ENCODE measurements at places on chromosomes 16 and 17.

- no peak for DNase-seq
Measured at GRCh38 chr16:57878586-57878985, 76.3 kb upstream of the KIFC3 start.

DNA sequence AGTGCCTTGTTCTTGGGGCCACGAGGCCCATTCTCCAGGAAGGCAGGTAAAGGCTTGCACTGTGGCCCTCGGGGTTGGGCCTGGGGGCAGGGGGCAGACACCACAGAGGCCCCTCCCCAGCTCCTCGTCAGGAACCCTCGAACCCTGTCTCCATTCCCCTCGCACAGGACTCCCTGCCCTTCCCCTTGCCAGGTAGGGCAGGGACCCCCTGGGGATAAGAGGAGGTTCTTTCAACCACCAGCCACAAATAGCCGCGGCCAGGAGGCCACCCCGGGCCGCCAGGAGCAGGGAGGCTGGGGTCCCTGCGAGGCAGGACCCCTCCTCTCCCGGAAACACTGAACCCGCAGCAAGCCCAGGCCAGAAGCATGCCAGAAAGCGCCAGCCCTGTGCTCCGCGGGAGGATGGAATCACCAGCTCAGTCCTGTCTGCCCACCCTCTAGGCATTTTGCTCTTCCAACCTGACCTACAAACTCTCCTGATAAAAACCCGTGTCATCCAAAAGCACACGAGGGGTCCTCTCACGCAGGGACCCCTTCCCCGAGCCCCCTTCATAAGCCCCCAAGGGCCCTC is 45.6 kb downstream of the SLC47A1 start:
- no peak for DNase-seq

GRCh38 chr17:42133461-42134041 is 10.9 kb downstream of the HSPB9 start:
- peak; percentile 25 for DNase-seq

- DNase-seq = no peak
Measured at GRCh38 chr16:69501956-69502745, 63.6 kb upstream of the NFAT5 start.

GRCh38 chr16:77171745-77172635 is 19.0 kb upstream of the MON1B start:
- DNase-seq = peak; percentile 51

DNA sequence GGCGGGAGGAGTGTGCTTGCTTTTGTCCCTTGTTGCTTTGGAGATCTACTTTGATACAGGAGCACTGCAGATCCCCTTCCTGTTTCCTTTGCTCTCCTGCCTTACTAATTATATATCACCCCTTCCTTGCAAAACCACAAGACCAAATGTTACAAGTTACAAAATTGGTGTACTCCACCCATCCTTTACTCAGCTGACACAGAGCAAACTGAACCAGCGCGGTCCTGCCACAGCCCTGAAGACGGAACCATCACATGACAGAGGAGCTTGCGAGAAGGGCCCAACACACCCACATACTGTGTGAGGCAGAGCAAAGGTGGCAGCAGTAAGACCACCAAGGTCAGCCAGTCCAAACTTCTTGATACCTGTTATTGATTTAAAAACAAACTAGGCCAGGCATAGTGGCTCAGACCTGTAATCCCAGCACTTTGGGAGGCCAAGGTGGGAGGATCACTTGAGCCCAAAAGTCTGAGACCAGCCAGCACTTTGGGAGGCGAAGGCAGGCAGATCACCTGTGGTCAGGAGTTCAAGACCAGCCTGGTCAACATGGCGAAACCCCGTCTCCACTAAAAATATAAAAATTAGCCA is 33.2 kb downstream of the CYTH1 start:
- DNase-seq = peak; percentile 22

GRCh38 chr17:27649929-27650328 is 18.9 kb downstream of the LGALS9 start:
- DNase-seq = no peak

DNA sequence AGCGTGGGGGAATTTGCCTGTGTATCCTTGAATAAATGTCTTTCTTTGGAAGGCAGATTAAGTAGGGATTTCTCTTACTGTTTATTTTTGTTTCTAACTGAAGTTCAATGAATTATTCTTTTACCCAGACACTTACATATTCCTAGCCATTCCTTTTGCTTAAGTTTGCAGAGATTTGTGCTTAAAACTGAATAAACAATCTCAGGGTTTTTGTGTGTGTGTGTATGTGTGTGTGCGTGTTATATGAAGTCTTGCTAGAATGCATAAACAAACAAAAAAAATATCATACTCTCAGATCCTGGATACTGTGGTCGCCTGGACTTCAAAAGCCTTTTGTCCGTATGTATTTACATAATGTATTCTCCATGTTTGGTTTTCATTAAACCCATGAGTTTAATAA is 672.8 kb downstream of the MAF start:
- no peak for DNase-seq

GRCh38 chr16:12802048-12802447 is 1.6 kb downstream of the CPPED1 start:
- DNase-seq = no peak

- DNase-seq = peak; percentile 73
Measured at GRCh38 chr16:81403601-81404391, 40.8 kb upstream of the CMIP start.

DNA sequence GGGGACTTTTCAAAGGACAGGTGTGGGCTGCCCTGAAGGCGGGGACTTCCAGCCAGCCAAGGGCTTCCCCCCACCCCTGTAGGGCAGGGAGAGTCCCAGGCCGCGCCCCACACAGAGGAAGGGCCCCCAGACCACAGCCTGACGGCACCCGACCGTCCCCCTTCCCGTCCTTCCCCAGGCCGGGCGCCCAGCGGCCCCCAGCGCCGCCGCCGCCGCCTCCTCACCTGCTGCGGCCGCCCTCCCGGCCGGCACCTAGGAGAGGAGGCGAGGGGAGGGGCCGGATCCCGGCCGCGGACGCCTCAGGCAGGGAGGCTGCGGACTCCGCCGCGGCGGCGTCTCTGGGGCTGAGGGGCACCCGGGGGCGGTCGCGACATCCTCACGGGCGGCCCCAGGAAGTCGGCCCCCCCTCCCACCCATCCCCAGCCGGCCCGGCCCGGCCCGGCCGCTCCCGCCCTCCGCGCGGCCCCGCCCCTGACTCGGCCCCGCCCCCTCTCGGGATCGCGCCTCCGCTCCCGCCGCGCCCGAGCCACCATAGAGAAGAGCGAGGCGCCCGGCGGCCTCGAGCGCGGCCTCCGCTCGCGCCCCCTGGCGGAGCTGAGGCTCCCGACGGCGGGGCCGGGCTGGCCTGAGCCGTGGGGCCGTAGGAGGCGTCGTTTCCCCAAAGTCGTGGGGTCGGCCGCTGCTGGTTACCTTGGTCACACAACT is 25.5 kb upstream of the RFFL start:
- DNase-seq = peak; percentile 82

GRCh38 chr16:77970371-77970770 is 52.0 kb upstream of the CLEC3A start:
- no peak for DNase-seq

DNA sequence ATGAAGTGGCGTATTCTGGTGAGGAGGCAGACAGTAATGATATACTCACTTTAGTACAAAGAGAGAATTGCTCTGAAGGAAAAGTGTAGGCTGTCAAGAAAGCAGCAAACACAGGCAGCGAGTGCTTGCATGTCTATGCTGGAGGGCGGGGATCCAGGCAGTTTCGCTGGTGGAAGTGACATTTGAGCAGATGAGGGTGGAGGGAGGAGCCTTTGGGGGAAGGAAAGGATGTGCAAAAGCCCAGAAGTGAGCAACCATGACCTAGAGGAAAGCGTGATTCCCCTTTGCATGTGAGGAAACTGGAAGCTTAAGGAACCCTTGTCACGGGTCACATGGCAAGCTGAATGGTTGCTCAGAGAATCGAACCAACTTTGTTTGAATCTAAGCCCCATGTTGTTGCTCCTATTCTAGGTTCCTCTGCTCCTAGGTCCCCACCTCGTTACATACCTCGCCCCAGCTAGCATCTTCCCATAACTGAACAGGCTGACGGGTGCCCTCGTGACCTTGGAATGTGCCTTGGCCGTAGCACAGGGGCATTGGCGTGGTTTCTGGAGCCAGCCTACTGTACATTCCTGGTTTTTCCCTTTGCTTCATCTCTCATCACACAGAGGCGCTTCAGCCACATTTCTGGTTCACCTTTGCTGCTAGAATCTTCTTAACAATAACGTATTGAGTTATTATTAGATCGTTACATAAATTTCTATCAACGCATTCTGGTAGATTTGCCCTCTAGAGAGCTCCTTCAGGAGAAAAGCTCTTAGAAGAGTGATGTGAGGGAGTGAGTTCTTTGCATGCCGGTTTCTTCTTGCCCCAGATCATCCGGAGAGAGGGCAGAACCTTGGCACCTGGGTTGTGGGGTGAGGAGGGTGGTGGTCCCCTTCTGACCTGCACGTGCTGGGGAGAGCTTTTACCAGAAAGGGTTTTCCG is 191.8 kb downstream of the SNX29 start:
- no peak for DNase-seq

- DNase-seq = no peak
Measured at GRCh38 chr17:57425431-57425830, 169.1 kb downstream of the MSI2 start.

DNA sequence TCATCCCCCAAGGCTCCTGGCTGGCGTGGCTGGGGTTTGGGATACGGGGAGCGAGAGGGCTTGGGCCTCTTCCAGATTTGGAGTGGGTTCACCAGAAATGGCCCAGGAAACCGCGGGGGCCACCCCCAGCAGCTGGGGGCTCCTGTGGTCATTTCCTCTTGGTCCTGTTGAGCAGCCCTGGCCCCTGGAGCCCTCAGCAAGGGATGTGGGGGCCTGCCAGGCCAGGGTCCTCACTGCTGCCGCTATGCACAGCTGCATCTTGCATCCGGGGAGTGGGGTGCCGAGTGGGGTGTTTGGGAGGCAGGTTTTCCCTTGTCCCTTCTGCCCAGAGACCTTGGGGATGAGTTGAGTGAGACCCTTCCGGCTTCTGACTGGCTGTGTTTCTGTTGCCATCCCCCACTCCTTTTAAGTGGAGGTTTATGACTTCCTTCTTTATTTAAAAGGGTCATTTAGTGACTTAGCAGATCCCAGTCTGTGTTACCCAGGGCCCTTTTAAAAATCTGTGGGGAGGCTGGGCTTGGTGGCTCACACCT is 319.8 kb downstream of the SEC14L1 start:
- DNase-seq = no peak

- DNase-seq = no peak
Measured at GRCh38 chr16:2498531-2499253, 15.1 kb upstream of the ATP6V0C start.

DNA sequence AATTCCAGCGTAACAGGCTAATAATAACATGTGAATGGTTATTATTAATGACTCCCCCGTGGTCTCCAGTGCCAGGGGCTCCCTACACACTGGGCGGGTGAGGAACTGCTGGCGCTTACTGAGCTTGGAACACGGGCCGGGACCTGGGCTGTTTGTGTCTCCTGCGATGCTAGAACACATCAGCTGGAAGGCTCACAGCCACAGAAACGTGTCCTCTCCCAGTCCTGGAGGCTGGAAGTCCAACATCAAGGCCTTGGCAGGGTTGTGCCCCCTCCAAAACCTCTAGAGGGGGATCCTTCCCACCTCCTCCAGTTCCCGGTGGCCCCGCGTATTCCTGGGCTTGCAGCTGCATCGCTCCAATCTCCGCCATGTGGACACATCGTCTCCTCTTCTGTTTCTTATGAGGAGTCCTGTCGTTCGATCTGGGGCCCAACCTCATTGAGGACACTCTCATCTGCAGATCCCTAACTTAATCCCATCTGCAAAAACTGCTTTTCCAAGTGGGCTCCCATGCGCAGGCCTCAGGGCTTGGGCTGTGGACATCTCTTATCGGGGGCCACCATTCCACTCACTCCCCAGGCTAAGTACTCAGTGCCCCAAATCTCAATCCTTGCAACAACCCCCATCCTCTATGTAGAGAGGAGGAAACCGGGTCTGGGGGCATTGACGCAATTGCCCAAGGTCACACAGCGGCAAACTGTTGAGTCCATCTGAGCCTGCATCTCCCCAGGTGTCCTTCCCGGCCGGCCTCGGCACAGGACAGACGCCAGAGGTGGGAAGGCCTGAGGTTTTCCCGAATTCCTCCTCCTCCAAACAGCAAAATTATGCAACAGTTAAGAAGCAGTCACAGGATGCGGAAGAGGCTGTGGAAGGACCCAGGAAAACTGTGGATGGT is 193.9 kb downstream of the IRF8 start:
- DNase-seq = no peak

DNA sequence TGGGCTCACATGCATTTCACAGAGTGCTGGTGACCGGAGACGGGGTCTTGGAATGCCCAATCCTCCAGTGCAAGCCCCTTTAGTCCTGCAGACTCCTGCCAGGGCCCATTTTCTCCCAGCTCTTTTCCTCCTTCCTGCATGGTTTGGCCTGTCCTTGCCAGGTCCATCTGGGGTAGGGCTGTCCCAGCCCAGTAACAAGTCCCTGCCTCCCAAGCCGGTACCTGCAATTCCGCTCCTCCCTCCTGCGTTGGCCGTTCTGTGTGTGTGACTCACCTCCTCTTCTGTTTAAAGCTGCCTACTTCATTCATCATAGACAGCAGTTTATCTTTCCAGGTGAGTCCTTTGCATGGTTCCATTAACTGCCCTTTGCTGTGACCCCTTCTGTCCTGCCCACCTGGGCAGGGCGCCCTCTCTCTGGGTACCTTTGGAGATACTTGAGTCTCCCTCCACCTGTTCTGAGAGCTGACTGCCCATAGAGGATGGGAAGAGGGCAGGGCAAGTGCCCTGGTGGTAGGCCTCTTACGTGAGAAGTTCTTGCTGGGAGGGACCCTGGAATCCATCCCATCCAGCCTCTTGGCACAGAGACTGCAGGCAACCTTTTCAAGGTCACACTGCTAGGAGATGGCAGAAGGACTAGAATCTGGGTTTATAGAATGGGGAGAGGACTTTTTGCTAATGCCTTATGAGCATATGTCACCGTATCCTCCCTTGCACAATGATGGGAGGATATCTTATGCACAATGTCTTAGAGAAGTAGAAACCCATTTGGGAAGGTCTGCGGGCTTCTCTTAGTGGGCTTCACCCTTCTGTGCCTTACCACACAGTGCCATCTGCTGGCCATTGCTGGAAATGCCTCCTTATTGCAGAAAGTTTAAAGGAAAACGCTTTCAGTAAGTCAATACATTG is 29.7 kb upstream of the LGALS9 start:
- DNase-seq = peak; percentile 70

- no peak for DNase-seq
Measured at GRCh38 chr17:65966072-65966695, 225.7 kb downstream of the CEP112 start.

GRCh38 chr17:65385726-65386125 is 175.7 kb downstream of the AXIN2 start:
- DNase-seq = no peak

GRCh38 chr17:46800573-46800972 is 17.9 kb downstream of the WNT3 start:
- no peak for DNase-seq

DNA sequence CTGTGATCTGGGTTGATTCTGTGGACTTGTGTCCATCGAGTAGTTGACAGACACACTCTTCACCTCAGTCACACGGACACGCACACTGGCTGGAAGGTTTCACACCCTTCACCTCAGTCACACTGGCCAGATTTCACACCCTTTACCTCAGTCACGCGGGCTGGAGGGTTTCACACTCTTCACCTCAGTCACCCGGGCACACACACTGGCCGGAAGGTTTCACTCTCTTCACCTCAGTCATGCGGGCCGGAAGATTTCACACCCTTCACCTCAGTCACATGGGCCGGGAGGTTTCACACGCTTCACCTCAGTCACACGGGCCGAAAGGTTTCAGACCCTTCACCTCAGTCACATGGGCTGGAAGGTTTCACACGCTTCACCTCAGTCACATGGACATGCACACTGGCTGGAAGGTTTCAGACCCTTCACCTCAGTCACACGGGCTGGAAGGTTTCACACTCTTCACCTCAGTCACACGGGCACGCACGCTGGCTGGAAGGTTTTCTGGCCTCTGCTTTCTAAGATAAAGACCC is 96.2 kb downstream of the PGS1 start:
- DNase-seq = no peak

- DNase-seq = peak; percentile 39
Measured at GRCh38 chr16:24409045-24409444, 130.3 kb upstream of the RBBP6 start.
